ENCODE measurements at places on chromosomes 12 and 14.

DNA sequence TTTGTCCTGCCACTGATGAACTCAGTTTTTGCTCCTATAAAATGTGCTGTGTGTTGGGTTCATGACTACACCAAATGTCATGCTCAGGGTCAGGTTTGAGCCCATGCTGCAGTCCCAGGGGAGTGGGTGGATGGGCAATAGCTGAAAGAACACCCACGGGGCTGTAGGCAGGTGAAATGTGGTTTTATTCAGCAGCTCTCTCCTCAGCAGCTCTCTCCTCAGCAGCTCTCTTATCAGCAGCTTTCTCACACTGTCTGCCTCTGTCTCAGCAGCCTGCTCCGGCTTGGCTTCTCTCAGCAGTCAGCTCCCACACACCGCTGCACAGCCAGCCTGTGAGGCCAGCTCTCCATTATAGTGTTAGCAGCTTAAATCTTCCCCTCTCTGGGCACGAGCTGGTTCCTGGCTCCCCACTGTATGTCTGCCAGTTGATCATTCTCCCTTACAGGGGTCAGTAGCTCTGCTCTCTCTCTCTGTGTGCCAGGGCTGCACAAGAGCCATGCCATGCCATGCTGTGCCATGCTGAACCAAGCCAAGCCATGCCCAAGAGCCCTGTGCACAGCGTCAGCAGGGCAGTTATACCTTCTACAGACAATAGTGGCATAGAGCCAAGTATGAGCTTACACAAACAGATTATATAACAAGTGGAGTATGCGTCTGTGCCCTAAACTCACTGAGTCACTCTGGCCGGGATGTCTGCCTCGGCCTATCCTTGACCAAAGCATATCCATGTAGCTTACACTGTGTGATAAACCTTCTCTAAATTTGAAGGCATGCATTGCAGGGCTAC is 303.3 kb upstream of the TMPO start:
- no peak for DNase-seq

DNA sequence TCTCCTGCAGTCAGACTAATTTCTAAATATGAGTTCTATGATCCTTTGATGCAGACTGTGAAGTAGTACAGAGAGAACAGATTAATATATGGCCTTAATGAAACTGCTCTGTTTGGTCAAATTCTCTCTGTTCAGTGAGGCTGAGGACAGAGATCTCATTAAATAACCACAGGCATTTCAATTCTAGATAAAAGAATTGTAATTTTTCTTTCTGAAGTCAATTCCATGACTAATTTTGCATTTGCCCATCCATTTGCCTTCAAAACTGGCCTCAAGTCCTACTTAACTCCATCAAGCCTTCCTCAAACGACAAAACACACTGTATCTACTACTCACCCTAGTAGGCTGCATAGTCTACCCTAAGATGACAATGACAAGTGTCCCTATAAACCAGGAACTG is 67.1 kb downstream of the DUSP16 start:
- DNase-seq = no peak

- no peak for DNase-seq
These were observed 145.9 kb downstream of the DUSP6 start for GRCh38 chr12:89206390-89206789.

GRCh38 chr14:43729143-43729542 is 777.9 kb downstream of the FSCB start:
- DNase-seq = no peak

DNA sequence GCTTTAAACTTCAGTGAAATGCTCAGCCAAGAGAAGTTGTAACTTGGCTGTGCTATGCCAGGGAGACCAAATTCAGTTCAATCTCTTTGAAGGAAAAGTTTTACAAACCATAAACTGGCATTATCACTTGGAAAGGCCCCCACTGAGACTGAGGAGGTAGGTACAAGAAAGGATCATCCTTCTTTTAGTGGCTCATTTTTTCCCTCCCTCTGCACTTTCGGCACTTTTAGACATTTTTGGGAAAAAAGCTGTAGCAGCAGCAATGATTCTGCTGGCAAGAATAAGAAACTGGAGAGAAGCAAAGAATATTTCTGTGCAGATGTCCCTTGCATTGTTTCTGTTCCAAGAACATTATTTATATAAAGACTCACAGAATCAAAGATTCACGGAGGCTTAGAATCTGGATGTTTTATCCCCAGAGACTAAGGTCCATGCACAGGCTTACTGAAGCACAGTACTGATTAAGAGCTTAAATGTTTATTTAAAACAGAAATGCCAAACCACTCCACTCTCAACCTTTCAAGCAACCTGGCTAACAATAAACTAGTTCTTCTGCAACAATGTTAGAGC is 12.3 kb downstream of the ZC2HC1C start:
- DNase-seq = no peak

DNA sequence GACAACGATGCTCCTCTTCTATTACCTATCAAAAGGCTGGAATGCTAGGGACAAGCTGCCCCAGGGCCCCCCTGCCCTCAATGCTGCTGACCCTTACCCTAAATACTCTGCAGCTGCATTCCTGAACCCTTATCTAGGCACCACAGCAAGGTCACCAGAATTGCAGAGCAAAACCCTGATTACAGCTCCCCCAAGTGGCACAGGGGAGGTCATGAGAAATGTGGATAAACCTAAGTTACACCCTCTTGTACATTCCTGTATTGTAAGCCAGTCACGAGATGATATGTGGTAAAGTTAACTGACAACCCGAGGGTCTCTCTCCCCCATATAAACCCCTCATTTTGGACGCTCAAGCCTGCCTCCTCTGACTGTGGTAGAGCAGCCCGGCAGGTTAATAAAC is 411.8 kb upstream of the STXBP6 start:
- no peak for DNase-seq
